ENCODE measurements at places on chromosomes 12 and 14. TPM values are rescaled to one million over a fixed set of nuclear protein-coding genes. Genes with fewer than 3 reads are reported as not detected.

The SPTB gene
- not detected for total RNA-seq

- H3K27ac ChIP-seq, result no peak overlapping the region
- H3K4me3 ChIP-seq, result no peak overlapping the region
- no peaks in the 10 kb centered on the region for H3K36me3 ChIP-seq
- DNase-seq, result no peak
Observed at GRCh38 chr12:66903782-66904396, 225.0 kb upstream of the GRIP1 start.

- DNase-seq, result no peak
- H3K27ac ChIP-seq, result no peak overlapping the region
- H3K36me3 ChIP-seq, result no peaks in the 10 kb centered on the region
Observed at GRCh38 chr14:86938320-86938719, 1054.7 kb downstream of the GALC start.

DNA sequence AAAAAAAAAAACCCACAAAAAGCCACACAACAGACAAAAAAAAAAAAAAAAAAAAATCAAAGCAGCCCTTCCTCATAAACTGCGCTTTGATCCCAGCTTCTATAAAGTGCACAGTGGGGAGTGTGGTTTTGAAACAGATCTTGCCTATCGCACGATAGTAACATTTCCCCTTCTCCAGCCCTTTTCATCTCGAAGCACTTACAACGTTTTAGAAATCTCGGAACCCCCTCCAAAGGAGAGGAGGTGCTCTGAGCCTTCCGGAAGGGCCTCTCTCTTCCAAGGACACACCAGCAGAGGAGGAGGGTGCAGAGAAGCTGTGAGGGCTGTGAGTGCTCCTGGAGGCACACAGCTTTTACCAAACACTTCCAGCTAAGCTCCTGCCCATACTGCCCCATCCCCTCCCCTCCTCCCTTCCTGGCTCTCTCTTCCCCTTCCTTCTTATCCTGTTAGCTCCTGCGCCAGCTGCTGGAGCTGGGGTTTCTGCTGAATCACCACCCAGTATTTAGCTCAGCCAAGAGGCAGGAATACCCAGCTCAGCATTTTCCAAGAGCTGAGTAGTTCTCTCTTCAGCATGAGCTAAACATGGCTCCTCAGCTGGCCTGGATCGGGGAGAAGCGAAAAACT lies 28.4 kb downstream of the SLC7A8 start:
- H3K36me3 ChIP-seq, result no peaks in the 10 kb centered on the region
- peaks cover 23% of the 10 kb centered on the region for H3K4me1 ChIP-seq
- DNase-seq, result no peak
- H3K27me3 ChIP-seq, result peaks cover 19% of the 10 kb centered on the region
- no peak overlapping the region for H3K27ac ChIP-seq

- no peak overlapping the region for H3K4me3 ChIP-seq
- H3K27me3 ChIP-seq, result no peaks in the 10 kb centered on the region
- H3K27ac ChIP-seq, result no peak overlapping the region
Observed at GRCh38 chr12:89417246-89417977, 65.1 kb upstream of the DUSP6 start.

- H3K4me3 ChIP-seq, result no peak overlapping the region
- H3K27ac ChIP-seq, result no peak overlapping the region
- DNase-seq, result no peak
- H3K27me3 ChIP-seq, result no peaks in the 10 kb centered on the region
- H3K36me3 ChIP-seq, result no peaks in the 10 kb centered on the region
Observed at GRCh38 chr12:129854591-129854990, 49.2 kb downstream of the TMEM132D start.

GRCh38 chr12:79848339-79848738 lies 86.6 kb downstream of the PPP1R12A start:
- H3K36me3 ChIP-seq, result peaks cover 41% of the 10 kb centered on the region
- H3K4me1 ChIP-seq, result peaks cover 29% of the 10 kb centered on the region
- H3K4me3 ChIP-seq, result no peak overlapping the region
- DNase-seq, result no peak

GRCh38 chr12:49807991-49808580 lies 20.1 kb downstream of the NCKAP5L start:
- no peaks in the 10 kb centered on the region for H3K27me3 ChIP-seq
- no peak overlapping the region for H3K27ac ChIP-seq
- no peaks in the 10 kb centered on the region for H3K36me3 ChIP-seq
- H3K4me3 ChIP-seq, result no peak overlapping the region
- no peak for DNase-seq
- H3K4me1 ChIP-seq, result peaks cover 4% of the 10 kb centered on the region

Measured in activated CD4-positive, alpha-beta T cell treated with anti-CD3 and anti-CD28 coated beads, Interleukin-2, amount 10 ng/mL, durations not matched to agents 7 days and 5 days (primary cell).